Activated CD8-positive, alpha-beta T cell treated with anti-CD3 and anti-CD28 coated beads for 36 hours (primary cell): ENCODE measurements at places on chromosomes 11 and 22.
A peak's percentile ranks its signal among the peaks of the same experiment; 100 is the strongest.

GRCh38 chr11:111329306-111330204 lies 31.2 kb downstream of the POU2AF3 start:
- DNase-seq: no peak

GRCh38 chr11:101428918-101429317 lies 154.9 kb downstream of the TRPC6 start:
- DNase-seq: no peak

DNA sequence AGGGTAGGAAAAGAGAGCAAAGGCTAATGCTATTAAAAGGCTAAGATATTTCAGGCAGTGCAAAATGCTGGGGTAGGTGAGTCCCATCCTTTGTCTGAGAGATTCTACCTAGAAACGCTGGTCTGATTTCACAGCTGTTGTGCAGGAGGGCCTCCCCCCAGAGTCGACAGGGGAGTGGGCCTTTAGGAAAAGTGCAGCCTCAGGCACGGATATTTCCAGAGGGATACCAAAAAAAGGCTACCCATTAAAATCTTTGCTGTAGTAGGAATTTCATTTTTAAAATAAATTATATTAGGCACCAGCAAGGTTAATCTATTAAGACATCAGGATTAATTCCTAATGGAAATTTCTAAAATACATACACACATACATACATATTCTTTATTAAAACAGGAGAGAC lies 280.5 kb downstream of the OPCML start:
- no peak for DNase-seq

- DNase-seq: no peak
Observed at GRCh38 chr11:92791886-92792285, 177.6 kb upstream of the MTNR1B start.

DNA sequence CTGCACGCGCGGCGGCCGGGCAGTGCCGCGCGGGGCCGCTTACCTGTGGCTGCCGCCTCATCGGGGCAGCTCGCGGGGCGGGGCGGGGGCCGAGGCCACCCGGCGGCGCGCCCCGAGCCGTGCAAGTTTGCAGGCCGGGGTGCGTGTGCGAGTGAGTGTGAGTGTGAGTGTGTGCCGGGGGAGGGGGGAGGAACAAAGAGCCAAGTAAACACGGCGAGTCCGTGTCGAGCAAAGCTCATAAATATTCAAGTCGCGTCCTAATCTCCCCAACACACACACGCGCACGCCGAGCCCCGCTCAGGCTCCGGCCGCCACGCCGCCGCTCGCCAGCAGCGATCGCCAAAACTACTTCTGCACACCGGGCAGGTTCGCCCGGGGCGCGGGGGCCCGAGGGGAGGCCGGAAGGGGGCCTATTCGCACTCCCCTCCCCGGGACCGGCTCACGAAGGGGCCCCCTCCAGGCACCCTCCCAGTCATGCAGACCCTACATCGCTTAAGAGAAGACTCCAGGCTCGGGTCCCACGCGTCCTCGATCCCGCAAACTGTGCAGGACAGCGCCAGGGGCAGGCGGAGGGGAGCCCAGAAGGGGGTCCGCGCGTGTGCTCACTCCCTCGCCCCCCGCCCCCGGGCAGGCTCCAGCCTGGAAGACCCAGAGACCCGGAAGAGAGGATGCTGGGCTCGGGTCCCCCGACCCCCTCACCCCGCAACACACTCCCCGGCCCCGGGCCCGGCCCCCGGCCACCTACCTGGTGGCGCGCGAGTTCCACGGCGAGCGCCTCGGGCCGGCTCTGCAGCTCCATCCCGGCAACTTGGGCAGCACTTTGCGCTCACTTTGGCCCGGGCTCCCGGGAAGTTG lies 827 bp downstream of the PHF21B start:
- DNase-seq: no peak

GRCh38 chr22:11042116-11042515 lies 4485.9 kb upstream of the OR11H1 start:
- DNase-seq: no peak

- no peak for DNase-seq
Observed at GRCh38 chr11:87719326-87720073, 455.7 kb downstream of the RAB38 start.

DNA sequence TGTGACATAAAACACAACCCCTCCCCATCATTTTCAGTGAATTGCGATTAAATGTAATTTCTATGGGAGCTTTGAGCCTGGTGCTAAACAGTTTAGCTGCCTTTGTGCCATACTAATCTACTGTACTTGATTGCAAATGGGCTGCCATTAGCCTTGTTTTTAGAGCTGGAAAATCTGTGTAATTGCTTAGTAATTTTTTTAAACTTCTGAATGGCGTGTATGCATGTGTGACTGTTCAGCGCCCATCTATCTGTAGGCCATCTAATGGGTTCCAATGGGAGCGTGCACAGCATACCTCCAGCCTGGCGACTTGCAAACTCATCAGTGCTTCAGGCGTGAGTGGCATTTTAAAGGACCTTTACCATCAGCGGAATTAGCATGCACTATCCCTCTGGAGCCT lies 142.7 kb upstream of the KIRREL3 start:
- DNase-seq: no peak

- peak; percentile 1 for DNase-seq
Observed at GRCh38 chr22:19875531-19876313, 21.0 kb upstream of the GNB1L start.

- DNase-seq: no peak
Observed at GRCh38 chr22:28894334-28894733, 11.0 kb downstream of the ZNRF3 start.

GRCh38 chr11:113311536-113311935 lies 2.8 kb upstream of the TTC12 start:
- no peak for DNase-seq

GRCh38 chr11:44969651-44970252 lies 19.1 kb upstream of the TP53I11 start:
- DNase-seq: no peak

GRCh38 chr11:83477772-83478171 lies 191.6 kb upstream of the CCDC90B start:
- no peak for DNase-seq

- no peak for DNase-seq
Observed at GRCh38 chr11:132874638-132875037, 657.7 kb downstream of the OPCML start.

GRCh38 chr11:100963375-100963774 lies 166.2 kb downstream of the PGR start:
- DNase-seq: no peak

DNA sequence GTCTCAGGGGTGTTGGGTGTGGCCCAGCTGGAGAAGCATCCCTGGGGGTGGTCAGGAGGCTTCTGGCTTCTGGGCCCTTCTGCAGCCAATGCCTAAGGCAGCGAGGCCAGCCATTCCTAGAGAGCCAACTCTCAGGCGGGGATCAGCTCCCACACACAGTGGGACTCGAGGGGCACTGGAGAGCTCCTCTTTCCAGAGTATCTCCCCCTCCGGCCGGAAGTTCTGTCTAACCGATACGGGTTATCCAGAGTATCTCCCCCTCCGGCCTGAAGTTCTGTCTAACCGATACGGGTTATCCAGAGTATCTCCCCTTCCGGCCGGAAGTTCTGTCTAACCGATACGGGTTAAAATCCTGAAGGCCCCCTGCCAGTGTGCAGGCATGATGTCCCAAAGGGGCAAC lies 71.2 kb upstream of the B3GAT1 start:
- DNase-seq: no peak

- DNase-seq: no peak
Observed at GRCh38 chr22:23744001-23744400, 6.9 kb downstream of the ZNF70 start.

- no peak for DNase-seq
Observed at GRCh38 chr11:12074529-12075195, 35.7 kb upstream of the MICAL2 start.

- no peak for DNase-seq
Observed at GRCh38 chr11:74367881-74368280, 30.4 kb downstream of the PGM2L1 start.

DNA sequence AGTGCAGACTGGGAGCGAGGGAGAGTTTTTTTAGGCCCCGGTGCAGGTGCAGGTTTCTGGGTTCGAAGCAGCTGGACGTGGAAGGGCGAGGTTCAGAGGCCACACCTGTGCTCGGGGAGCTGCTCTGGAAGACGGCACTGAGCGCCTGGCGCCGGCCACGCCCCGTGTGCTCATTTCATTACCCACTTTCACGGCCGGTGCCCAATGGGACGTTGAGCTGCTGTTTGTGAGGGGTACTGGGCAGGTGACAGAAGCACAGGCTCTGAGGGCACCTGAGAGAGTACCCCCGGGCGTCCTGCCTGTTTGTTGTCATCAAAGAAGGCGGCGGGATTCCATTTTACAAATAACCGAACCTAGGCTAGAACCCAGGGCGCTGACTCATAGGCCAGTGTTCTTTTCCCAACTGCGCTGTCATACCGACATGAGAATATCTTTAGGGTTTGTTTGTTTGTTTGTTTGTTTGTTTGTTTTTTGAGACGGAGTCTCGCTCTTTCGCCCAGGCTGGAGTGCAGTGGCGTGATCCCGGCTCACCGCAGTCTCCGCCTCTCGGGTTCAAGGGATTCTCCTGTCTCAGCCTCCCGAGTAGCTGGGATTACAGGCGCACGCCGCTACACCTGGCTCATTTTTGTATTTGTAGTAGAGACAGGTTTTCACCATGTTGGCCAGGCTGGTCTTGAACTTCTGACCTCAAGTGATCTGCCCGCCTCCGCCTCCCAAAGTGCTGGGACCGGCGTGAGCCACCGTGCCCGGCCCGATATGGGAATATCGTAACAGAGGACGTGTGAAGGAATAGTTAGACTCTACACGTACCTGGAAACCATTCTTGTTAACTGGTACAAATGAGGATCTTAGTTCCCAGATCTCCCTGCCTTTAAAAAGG lies 16.6 kb upstream of the SPTBN2 start:
- peak; percentile 62 for DNase-seq

DNA sequence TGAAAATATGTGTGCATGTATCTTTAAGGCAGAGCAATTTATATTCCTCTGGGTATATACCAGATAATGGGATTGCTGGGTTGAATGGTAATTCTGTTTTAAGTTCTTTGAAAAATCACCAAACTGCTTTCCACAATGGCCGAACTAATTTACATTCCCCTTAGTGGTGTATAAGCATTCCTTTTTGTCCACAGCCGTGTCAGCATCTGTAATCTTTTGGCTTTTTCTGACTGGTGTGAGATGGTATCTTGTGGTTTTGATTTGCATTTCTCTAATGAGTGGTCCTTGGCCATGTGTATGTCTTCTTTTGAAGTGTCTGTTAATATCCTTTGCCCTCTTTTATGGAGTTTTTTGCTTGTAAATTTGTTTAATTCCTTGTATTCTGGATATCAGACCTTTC lies 24.3 kb downstream of the CCDC15 start:
- no peak for DNase-seq

- DNase-seq: peak; percentile 41
Observed at GRCh38 chr11:128506356-128506755, 81.0 kb downstream of the ETS1 start.

DNA sequence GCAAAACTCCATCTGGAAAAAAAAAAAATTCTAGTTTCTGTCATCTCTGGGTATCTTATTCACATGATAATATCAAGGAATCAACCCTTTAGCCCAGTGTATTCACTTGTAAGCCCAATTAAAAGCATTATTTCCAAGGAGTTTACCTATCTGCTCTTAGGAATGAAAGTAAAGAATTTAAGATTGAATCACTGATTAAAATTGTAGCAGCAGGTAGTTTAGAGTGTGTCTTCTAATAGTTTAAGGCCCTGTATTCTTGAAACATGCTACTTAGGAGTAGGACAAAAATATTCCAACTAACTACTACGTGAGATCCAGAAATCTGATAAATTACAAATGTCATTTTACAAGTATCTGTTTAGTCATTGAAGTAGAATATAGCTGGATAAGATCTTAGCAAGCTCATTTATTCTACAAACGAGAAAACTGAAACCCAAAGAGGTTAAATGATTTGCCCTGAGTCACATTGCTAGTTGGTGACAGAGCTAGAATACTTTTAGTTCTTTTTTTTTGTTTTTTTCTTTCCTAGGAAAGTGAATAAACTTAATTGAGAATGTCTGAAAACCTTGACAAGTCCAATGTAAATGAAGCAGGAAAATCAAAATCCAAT lies 4.0 kb downstream of the TCP11L1 start:
- no peak for DNase-seq

DNA sequence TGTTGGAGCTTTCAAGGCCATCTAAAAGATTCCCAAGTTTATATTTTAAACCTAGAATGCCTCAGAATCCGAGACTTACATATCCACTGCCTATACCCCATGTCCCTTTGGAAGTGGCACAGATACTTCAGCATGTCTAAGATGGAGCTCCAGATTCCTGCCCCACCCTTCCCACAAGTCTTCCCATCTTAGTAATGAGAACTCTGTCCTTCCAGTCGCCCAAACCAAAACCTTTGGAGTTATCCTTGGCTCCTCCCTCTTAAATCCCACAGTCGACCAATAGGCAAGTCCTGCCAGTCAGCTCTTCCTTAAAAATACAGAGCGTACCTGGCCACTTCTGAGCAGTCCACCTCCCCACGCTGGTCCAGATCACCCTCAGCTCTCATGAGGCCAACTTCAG lies 4.3 kb downstream of the POLD4 start:
- no peak for DNase-seq

DNA sequence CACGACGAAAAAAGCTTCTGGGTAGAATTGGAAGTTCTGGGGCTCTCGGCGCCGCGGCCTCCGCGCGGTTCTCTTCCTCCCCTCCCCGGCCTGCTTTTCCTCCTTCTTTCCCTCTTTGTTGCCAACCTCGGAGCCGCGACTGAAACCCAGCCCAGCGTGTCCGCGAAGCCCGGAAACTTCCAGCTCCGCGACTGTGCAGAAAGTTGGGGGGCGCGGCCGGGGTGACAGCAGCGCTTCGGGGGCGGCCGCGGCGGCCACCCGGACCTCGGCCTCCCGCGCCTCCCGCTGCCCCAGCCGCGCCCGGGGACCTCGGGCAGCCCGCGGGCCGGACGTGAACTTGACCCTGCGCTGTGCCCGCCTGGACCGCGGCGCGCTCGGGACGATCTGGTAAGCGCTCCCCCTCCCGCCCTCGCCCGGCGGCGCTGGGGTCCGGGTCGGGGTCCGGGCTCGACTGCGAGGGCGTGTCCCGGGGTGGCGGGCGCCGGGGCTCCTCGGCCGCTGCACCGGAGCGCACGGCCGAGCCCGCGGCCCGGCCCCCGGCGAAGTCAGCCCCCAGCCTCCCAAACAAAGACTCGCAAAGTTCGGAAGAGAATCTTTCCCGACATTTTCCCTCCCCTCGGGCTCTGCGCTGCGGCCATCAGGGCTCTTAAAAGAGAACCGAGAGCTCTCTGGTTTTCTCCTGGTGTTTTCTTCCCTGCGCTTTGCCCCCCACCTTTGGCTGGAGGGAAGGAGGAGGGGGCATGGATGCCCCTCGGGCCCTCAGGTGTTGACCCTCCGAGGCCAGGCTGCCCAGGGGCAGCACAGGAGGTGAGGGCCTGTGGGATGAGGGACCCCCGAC lies 67.9 kb upstream of the WNT7B start:
- peak; percentile 41 for DNase-seq

DNA sequence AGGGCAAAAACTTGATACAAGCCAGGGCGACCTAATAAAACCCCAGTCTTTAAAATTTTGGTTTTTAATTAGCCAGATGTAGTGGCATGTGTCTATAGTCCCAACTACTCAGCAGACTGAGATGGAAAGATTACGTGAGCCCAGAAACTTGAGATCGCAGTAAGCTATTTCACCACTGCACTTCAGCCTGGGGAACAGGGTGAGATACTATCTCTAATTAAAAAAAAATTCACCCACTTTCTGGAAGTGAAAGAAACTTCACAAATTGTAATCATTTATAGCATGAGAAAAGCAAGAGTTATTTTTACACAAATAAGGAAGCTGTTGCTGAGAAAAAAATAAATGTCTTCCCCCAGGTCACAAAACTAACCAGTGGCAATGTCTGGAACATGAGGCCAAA lies 882 bp upstream of the GLYATL2 start:
- no peak for DNase-seq
